Astrocyte (in vitro differentiated cells and primary cell): ENCODE measurements at places on chromosomes 3 and 15.

- DNase-seq, result no peak
Observed at GRCh38 chr3:105953831-105954230, 85.0 kb upstream of the CBLB start.

DNA sequence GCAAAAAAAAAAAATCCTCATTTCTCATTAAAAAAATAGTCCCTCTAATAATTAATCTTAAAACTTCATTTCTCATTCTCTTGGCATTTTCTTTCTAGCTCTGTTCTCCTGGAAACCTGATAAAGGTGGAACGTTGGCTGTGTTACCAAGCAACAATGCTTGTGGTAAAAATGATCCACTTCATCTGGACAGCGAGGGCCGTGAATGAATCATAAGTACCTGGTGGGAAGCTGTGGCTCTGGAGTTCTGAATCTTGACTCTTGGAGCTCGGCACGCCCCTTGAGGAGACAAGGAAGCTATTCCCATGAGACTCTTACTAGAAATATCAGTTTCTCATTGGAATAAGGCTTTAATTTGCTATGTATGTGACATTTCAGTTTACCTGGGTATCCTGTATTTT lies 32.5 kb downstream of the BCL2L10 start:
- peak; percentile 76 for DNase-seq

- no peak for DNase-seq
Observed at GRCh38 chr3:72306800-72307341, 521.9 kb upstream of the PROK2 start.

DNA sequence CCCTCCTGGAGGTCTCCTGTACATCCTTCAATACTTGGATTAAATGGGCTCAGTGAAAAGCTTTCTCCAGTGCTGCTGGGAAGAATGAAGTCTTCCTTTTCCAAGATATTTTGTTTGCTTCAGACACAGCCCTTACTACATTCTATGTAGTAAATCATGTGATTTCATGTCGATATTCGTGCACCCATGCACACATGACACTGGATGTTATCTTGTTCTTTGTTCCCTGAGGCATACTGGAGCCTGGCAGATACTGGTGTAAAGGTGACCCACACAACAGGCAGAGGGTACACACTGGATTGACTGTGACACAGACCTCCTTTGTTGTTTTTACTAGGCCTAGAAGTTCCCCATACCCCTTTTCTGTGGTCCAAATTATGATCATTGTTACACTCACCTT lies 40.3 kb upstream of the ATP2C1 start:
- DNase-seq, result no peak

GRCh38 chr15:92624401-92624991 lies 31.1 kb downstream of the FAM174B start:
- DNase-seq, result peak; percentile 27

DNA sequence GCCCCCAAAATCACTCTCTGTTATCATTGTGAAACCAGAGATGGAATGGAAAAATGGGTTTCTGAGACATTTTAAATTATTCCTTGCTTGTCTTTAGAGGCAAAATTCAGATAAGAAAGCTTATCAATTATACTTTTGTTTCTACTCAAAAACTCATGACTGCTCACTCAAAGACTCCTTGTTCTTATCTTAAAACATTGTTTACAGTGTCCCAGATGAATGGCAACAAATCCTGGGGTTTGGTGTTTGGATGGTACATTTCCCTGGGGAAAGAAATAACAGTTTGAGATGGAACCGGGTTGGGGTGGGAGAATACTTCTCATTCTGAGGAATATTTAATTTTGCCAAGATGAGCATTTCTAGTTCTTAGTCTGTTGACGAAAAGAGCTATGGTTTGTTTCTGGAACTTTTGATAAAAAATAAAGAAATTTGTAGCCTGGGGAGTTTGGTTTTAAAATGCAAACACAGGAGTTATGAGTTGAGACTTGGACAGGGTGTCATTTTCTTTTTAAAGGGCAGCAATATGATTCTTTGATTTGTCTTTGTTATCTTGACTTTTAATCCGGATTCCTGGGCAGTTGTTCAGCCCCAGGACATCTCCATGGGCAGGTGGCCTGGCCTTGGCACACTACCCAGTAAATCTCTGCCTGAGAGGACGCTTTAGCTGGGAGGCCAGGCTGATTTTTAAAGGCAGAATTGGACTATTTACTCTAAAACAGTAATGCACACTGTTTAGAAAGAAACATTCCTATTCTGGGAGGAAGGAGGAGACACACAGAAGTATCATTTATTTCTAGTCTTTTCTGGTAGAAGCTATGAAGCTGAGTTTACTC lies 32.4 kb downstream of the BTD start:
- peak; percentile 41 for DNase-seq

DNA sequence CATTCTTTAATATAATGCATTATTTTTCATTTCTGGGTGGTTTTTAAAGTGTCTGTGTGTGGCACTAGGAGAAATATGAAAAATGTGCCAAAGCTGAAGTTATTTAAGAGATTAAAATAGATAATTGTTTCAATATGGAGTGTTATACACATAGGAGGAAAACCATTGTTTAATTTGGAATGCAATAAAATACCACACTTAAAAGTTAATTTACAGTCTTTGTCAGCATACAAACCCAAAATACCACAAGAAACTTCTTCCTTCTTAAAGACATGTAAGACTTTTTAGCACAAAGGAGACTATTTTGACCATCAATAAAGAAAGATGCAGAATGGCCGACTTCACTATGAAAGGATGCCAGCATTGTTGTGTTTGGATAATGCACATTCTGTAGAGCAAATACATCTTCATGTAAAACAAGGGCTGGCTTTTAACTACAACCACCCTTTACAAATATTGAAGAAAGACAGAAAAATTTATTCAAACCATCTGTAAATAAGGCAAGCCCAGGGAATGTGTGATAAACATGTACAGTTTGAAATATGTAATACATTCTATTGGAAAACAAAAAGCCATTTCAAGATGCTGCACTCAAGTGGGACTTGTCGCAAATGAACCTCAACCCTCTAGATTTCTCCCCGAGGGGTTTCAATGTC lies 1146.6 kb downstream of the ROBO1 start:
- DNase-seq, result no peak

- DNase-seq, result no peak
Observed at GRCh38 chr3:125353659-125354058, 21.5 kb downstream of the ZNF148 start.

- DNase-seq, result peak; percentile 18
Observed at GRCh38 chr15:71002316-71002715, 109.7 kb downstream of the LRRC49 start.

DNA sequence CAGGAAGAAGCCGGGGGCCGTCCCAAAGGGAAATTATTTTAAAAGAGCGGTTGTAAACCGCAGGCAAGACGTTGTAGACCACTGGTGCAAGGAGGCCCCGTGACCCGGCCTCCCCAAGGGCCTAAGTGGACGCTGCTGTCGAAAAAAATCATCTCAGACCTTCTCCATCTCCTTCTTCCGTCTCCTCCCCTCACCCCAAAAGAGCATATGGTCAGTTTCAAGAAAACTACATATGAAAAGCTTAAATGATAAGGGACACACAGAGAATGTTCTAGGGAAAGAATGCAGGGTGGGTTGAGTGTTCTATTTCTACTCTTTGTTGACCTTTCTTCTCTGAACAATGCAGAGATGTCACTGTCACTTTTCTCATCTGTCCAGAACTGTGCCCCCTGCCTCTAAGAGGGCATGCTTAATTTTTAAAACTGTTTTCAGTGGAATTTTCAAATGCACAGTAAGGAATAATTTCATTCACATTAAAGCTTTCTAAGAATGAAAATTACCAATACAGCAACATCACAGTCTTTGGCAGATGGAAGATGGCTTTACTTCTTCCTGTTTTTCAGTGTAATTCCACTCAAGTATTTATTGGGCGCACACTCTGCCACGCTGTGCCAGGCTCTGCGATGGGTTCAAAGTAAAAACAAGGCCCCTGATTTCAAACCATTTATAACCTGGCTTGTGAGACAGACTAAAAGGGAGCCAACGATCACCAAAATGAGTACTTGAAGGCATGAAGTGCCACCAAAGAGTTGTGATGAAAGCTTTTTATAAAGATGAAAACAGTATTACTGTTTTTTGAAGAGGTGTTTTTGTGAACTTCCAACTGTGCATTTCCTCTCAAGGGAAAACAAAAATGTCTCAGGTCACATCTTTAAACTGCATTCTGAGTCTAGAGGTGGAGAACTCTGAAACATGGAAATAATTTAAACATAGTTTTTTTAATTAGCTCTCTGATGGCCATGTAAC lies 891 bp upstream of the TOP2B start:
- DNase-seq, result peak; percentile 42

GRCh38 chr3:34216711-34217335 lies 418.4 kb downstream of the PDCD6IP start:
- no peak for DNase-seq

GRCh38 chr3:65436580-65436979 lies 602.1 kb downstream of the MAGI1 start:
- no peak for DNase-seq

- no peak for DNase-seq
Observed at GRCh38 chr3:141945726-141946485, 69.5 kb downstream of the ATP1B3 start.

GRCh38 chr3:64484289-64484992 lies 203.4 kb downstream of the ADAMTS9 start:
- DNase-seq, result peak; percentile 48

GRCh38 chr3:150757364-150757763 lies 5.6 kb downstream of the SIAH2 start:
- no peak for DNase-seq

DNA sequence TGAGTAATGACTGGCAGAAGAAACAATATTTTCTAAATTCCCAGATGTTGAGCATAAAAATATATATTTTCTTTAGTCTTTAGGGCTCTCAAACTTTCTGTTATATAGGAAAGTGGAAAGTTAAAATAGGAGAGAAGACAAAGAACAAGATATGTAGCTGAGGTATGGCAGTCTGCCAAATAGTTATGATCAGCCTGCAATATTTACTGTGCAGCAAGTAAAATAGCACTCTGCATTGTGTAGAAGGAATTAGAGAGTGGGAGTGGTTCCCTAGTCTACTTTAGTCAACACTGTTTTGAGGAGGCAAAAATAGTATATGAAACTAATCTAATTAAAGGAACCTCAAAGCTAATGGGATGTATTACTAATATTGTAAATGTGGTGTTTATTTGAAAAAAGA lies 978.1 kb upstream of the ALCAM start:
- DNase-seq, result peak; percentile 33

- no peak for DNase-seq
Observed at GRCh38 chr3:12744326-12744725, 14.7 kb downstream of the TMEM40 start.

- DNase-seq, result no peak
Observed at GRCh38 chr3:171694888-171695287, 115.4 kb downstream of the PLD1 start.

GRCh38 chr3:101325393-101326134 lies 5.2 kb upstream of the IMPG2 start:
- no peak for DNase-seq

- no peak for DNase-seq
Observed at GRCh38 chr3:195028877-195029606, 241.9 kb downstream of the XXYLT1 start.

DNA sequence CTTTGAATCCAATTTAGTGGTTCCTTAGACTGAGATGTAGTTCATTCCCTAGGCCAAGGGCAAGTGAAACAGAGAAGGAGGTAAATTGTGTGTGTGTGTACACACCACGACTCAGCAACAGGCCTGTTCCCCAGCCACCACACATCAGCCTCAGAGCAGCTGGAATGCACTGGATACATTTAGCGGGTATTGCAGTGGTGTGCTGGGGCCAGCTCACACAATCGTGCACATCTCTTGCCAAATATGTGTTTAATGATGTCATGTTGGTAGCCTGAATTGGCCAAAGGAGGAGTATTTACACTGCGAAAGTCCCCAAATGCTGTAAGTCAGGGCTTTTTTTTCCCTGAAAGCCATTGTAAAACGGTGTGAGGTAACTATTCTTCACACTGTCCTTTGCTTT lies 82.3 kb downstream of the RBPMS2 start:
- DNase-seq, result peak; percentile 91

GRCh38 chr3:139292711-139293664 lies 50.8 kb upstream of the MRPS22 start:
- no peak for DNase-seq

- peak; percentile 35 for DNase-seq
Observed at GRCh38 chr15:91055548-91056331, 33.3 kb upstream of the VPS33B start.

DNA sequence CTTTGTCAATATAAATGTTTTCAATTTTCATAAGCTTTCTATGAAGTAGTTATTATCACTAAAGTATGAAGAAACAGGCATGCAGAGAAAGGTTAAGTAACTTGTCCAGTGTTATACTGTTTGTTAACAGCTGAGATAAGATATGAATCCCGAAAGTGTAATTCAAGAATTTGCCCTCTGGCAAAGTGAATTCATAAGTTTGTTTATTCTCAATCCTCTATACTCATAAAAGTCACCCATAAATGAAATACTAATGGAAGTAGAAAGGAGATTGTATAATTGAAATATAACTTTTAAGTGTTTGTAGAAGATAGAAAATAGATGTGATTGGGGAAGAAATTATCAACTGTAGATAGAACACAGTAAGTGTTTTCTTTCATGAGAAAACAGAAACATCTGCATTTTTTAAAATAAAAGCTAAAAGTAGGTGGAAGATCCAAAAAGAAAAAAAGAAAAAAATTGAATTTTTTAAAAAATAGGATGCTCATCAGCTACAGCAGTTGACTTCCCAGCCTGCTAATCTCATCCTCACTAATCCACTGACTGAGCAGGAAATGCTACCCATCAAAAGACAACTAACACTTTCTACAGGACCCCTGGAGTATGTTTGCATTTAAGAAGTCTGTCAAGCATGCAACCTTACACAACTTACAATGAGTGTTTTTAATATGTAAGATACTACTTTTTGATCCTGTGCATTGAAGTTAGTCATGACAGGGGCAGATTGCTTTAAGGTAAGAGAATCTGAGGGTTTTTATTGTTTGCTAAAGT lies 878.1 kb downstream of the SI start:
- no peak for DNase-seq

DNA sequence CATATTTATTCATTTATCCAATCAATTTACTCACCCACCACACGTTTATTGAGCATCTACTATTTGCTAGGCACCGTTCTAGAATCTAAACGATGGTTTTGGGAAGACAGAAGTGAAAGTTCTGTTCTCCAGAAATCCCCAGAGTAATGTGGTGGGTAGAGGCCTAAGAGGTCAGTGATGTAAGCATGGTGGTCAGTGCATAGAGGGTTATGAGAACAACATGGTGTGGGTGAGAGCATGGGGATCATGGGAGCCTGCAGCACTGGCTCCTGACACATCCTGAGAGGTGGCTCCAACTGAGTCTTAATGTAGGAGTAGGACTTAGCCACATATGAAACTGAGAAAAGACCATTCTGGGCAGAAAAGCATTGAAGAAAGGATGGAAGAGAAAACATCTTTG lies 85.3 kb upstream of the TNFAIP8L3 start:
- DNase-seq, result no peak

- no peak for DNase-seq
Observed at GRCh38 chr3:80472459-80472858, 704.7 kb upstream of the ROBO1 start.

- peak; percentile 20 for DNase-seq
Observed at GRCh38 chr3:17032407-17033034, 147.8 kb downstream of the PLCL2 start.

DNA sequence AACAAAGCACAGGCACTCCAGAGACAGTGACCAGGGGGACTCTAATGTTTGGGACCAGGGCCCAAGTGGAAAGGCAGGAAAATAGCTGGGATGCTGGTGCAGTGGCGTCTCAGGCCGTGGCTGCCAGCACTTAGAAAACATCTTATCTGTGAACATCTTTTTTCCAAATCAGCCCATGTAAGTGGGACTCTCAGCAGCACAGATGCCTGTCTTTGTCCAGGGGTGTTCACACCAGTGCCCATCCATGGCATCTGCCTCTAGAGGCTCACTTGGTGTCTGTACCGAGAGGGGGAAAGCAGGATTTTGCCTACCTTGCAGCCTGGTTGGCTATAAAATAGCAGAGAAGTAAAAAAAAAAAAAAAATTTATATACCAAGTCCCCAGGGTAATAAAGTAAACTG lies 26.7 kb downstream of the SLC12A8 start:
- DNase-seq, result no peak
